ENCODE measurements at places on chromosomes 6 and 20. TPM values are rescaled to one million over a fixed set of nuclear protein-coding genes. Genes with fewer than 3 reads are reported as not detected.

ACTL10 gene
- total RNA-seq = 2.4 TPM

DYNLRB1 gene
- total RNA-seq = 90.5 TPM

HIVEP1 gene
- total RNA-seq = 33.0 TPM

CDH26 gene
- 0.40 TPM for total RNA-seq

NRSN2 gene
- total RNA-seq = 0.87 TPM

SLC4A11 gene
- total RNA-seq = 0.77 TPM

OGFR gene
- total RNA-seq = 84.9 TPM

SPATA2 gene
- 8.2 TPM for total RNA-seq

AURKA gene
- 83.0 TPM for total RNA-seq

- no peak for DNase-seq
- no peaks in the 10 kb centered on the region for H3K27me3 ChIP-seq
- no peak overlapping the region for H3K4me3 ChIP-seq
- H3K27ac ChIP-seq = no peak overlapping the region
Measured at GRCh38 chr6:44133003-44133931, 5.9 kb downstream of the TMEM63B start.

DNA sequence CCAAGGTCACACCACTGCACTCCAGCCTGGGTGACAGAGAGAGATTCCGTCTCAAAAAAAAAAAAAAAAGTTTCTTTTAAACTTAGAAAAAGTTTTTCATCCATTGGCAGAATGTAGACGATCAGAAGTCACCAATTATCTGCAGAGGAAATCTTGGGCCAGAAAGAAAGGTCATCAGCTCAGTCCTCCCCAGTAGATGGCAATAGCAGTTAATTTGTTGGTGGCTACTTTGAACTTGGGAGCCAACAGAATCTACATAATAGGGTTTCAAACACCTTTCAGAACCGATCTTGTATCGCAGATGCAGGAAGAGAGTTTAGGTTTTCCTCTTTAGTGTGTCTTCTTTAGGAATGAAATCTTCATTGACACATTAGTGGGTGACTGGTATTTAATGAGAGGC is 41.7 kb downstream of the LBP start:
- peaks cover 3% of the 10 kb centered on the region for H3K27me3 ChIP-seq
- no peak overlapping the region for H3K27ac ChIP-seq
- DNase-seq = no peak
- H3K4me1 ChIP-seq = no peaks in the 10 kb centered on the region
- no peaks in the 10 kb centered on the region for H3K36me3 ChIP-seq

DNA sequence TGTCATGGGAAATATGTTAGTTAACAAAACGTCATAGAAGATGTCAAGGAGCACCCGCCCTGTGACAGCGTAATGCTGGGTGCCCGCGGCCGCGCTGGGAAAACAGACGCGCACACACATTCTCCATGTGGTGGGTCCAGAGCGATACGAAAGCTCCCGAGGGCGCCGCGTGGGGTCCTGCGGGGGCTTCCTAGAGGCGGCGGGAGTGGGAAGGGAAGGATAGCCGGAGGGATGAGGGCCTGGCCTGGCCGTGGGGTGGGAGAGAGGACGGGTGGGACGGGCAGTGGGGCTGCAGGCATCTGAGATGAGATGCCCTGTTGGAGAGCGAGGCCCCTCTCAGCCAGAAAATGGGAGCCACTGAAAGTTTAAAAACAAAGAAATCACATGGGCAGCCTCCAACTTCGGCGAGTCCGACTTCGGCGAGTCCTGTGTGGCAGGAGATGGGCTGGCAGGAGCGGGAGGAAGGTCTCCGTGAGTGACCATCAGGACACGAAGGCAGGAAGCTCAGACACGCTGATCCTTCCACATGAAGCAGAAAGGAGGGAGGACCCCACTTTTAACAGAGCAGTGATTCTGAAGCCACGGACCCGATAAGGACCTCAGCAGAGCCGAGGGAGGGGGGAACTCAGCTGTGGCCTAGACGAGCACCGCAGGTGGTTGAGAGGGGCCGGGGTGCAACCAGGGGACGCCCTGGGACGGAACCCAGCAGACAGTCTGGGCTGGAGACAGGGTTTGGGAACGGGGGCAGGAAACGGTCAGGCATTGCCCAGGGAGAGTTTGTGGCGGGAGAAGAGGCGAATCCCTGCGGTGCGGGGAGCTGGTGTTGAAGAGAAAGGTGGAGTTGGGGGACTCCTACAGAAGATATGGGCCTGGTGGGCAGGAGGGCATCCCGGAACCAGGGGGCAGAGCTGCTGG is 114.1 kb upstream of the FRMD1 start:
- H3K27ac ChIP-seq = no peak overlapping the region
- H3K4me1 ChIP-seq = no peaks in the 10 kb centered on the region
- H3K4me3 ChIP-seq = no peak overlapping the region

GRCh38 chr20:50913690-50914375 is 17.4 kb downstream of the ADNP start:
- DNase-seq = no peak
- H3K27me3 ChIP-seq = no peaks in the 10 kb centered on the region
- H3K36me3 ChIP-seq = peaks cover 45% of the 10 kb centered on the region
- no peak overlapping the region for H3K4me3 ChIP-seq
- H3K4me1 ChIP-seq = peaks cover 61% of the 10 kb centered on the region
- H3K27ac ChIP-seq = peak overlapping the region; percentile 21

- peak overlapping the region; percentile 95 for H3K4me3 ChIP-seq
- H3K27me3 ChIP-seq = no peaks in the 10 kb centered on the region
- peak overlapping the region; percentile 94 for H3K27ac ChIP-seq
- H3K4me1 ChIP-seq = peaks cover 53% of the 10 kb centered on the region
Measured at GRCh38 chr20:49937027-49937929, 1.1 kb downstream of the RNF114 start.

GRCh38 chr6:149482545-149483333 is 2.1 kb downstream of the ZC3H12D start:
- peak; percentile 23 for DNase-seq
- peaks cover 69% of the 10 kb centered on the region for H3K4me1 ChIP-seq
- H3K4me3 ChIP-seq = peak overlapping the region; percentile 78
- H3K27ac ChIP-seq = peak overlapping the region; percentile 99

- H3K4me3 ChIP-seq = no peak overlapping the region
- no peak overlapping the region for H3K27ac ChIP-seq
- H3K27me3 ChIP-seq = no peaks in the 10 kb centered on the region
- no peaks in the 10 kb centered on the region for H3K4me1 ChIP-seq
- DNase-seq = no peak
- H3K36me3 ChIP-seq = no peaks in the 10 kb centered on the region
Measured at GRCh38 chr6:141548966-141549365, 583.8 kb upstream of the GJE1 start.

DNA sequence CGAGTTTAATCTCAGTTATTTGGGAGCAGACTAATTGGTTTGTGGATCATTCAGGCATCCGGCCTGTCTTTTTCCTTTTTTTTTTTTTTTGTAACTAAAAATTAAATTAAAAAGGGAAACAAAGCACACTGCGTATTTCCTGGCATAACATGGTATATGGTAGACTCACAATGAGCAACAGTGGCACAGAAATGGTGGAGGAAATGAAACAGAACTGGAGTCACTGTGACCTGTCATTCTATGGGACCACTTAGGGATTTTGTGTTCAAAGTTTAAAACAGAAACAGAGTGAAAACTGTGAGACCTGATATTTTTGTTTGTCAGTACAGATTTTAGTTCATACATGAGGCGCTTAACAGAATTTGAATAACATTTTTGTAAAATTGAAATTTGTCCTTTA is 4.8 kb upstream of the CD93 start:
- H3K27me3 ChIP-seq = peaks cover 5% of the 10 kb centered on the region
- no peaks in the 10 kb centered on the region for H3K36me3 ChIP-seq
- DNase-seq = no peak
- no peak overlapping the region for H3K4me3 ChIP-seq
- H3K4me1 ChIP-seq = peaks cover 14% of the 10 kb centered on the region

DNA sequence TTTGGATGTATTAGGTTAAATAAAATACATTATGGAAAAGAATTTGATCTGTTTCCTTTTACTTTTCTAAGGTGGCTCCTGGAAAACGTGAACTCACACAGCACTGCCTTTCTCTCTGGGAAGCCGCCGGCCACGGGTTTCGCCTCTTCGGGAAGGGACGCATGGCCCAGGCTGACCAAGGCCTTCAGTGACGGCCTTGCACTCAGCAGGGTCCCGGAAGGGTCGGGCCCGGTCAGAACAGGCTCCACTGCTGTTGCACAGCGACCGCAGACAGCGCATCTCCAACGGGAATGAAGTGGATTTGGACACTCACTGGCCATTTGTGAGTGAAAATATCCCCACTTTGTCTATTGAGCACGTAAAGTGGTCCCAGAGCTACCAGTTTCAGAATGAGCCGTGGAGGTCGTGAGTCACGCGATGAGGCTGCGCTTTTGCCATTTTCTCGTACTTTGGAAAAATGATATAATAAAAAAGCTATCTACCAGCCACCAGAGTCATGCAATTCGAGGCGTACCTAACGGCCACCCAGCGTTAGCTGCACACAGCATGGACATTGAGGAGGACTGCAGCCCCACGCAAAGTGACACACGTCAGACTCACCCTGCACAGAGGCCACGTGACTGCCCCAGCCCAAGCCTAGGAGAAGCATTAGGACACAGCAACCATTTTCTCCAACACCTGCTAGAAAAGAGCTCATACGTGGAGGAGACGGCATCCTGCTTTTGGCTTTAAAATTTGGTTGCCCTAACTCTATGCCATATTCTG is 244.3 kb downstream of the TTLL2 start:
- no peak overlapping the region for H3K27ac ChIP-seq
- no peaks in the 10 kb centered on the region for H3K36me3 ChIP-seq
- DNase-seq = no peak
- no peaks in the 10 kb centered on the region for H3K27me3 ChIP-seq
- no peaks in the 10 kb centered on the region for H3K4me1 ChIP-seq
- no peak overlapping the region for H3K4me3 ChIP-seq

- peak overlapping the region; percentile 53 for H3K4me3 ChIP-seq
- DNase-seq = no peak
- H3K4me1 ChIP-seq = no peaks in the 10 kb centered on the region
- H3K27me3 ChIP-seq = peaks cover 6% of the 10 kb centered on the region
Measured at GRCh38 chr6:142030115-142030619, 102.6 kb upstream of the GJE1 start.

- no peaks in the 10 kb centered on the region for H3K4me1 ChIP-seq
- H3K36me3 ChIP-seq = peaks cover 63% of the 10 kb centered on the region
- no peaks in the 10 kb centered on the region for H3K27me3 ChIP-seq
- H3K4me3 ChIP-seq = no peak overlapping the region
- no peak overlapping the region for H3K27ac ChIP-seq
- no peak for DNase-seq
Measured at GRCh38 chr6:89745096-89745495, 74.5 kb downstream of the MDN1 start.

DNA sequence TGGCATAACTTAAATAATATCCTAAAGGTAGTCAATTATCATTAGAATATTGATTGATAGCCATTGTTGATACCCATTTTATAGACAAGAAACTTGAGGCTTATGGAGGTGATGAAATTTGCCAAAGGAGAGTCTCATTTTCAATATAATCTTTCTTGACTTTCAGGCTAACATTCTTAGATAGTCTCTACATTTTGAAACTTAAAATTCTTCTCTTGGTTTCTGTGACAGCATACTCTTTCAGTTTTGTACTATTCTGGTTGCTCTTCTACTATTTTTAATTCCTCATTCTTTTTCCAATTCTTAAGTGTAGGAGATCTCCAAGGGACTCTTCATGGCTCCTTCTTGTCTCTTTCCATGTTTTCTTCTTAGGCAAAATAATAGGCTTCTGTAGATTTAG is 3.7 kb upstream of the SH3BGRL2 start:
- no peak overlapping the region for H3K4me3 ChIP-seq
- no peak overlapping the region for H3K27ac ChIP-seq
- H3K4me1 ChIP-seq = peaks cover 9% of the 10 kb centered on the region
- no peaks in the 10 kb centered on the region for H3K36me3 ChIP-seq

DNA sequence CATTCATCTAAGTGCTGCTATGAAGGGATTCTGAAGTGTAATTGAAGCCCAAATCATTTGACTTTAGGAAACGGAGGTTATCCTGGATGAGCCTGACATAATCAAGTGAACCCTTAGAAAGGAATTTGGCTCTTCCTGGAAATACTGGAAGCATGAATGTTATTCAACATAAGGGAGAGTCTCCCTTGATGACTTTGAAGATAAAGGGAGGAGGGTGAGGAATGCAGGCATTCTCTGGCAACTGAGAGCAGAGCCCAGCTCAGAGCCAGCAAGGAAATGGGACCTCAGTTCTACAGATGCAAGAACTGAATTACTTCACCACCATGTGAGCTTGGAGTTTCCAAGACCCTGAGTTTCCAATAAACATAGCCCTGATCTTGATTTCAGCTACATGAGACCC is 168.2 kb downstream of the DLL1 start:
- H3K4me1 ChIP-seq = no peaks in the 10 kb centered on the region
- no peak for DNase-seq
- H3K36me3 ChIP-seq = peaks cover 3% of the 10 kb centered on the region

GRCh38 chr6:144390202-144390601 is 105.1 kb downstream of the UTRN start:
- H3K27ac ChIP-seq = no peak overlapping the region
- H3K4me1 ChIP-seq = peaks cover 12% of the 10 kb centered on the region
- no peaks in the 10 kb centered on the region for H3K27me3 ChIP-seq

- H3K36me3 ChIP-seq = no peaks in the 10 kb centered on the region
- no peaks in the 10 kb centered on the region for H3K4me1 ChIP-seq
- no peak for DNase-seq
- no peak overlapping the region for H3K27ac ChIP-seq
- no peak overlapping the region for H3K4me3 ChIP-seq
Measured at GRCh38 chr6:126054802-126055201, 68.5 kb downstream of the TRMT11 start.

- no peak overlapping the region for H3K27ac ChIP-seq
- H3K4me1 ChIP-seq = peaks cover 32% of the 10 kb centered on the region
- peak overlapping the region; percentile 68 for H3K4me3 ChIP-seq
- H3K27me3 ChIP-seq = peaks cover 28% of the 10 kb centered on the region
- H3K36me3 ChIP-seq = peaks cover 7% of the 10 kb centered on the region
Measured at GRCh38 chr20:64082820-64083377, 1.3 kb downstream of the LKAAEAR1 start.

All from activated CD4-positive, alpha-beta T cell treated with anti-CD3 and anti-CD28 coated beads, Interleukin-2, amount 10 ng/mL, durations not matched to agents 7 days and 5 days (primary cell).